ENCODE measurements at places on chromosomes 7 and 10.
A peak's percentile ranks its signal among the peaks of the same experiment; 100 is the strongest.

DNA sequence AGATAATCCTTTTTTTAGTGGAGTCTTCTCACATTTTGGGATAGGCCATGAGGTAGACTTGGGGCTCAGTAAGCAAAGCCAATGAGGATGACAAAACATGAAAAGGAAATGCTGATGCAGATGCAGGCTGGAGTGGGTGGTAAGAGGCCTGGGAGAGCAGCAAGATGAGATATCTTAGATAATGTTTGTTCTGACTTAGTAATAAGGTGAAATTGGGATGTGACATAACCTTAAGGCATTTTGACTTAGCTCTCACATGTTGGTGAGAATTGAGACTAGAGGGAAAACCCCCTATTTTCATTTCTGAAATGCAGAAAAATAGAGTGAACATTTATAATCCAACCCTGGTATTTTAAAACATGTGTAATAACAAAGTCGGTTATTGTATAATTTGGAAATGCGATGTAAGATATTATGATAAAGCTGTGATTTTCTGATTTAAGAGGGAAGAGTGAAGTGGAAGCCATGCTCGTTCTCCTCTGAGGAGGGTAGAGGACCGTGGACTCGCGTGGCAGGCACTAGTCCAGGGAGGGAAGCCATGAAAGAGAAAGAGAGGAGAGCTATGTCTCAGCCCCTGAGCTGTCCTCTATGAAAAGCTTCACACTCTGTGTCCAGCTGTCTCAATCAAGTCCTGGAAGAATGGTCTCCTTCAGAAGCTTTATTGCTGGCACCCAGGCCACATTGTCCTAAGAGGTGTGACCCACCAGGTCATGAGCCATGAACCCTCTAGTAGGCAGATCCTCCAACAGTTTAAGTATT, 57.3 kb downstream of the ST7 start:
- DNase-seq = no peak

GRCh38 chr7:35565927-35566326, 129.0 kb downstream of the HERPUD2 start:
- no peak for DNase-seq

DNA sequence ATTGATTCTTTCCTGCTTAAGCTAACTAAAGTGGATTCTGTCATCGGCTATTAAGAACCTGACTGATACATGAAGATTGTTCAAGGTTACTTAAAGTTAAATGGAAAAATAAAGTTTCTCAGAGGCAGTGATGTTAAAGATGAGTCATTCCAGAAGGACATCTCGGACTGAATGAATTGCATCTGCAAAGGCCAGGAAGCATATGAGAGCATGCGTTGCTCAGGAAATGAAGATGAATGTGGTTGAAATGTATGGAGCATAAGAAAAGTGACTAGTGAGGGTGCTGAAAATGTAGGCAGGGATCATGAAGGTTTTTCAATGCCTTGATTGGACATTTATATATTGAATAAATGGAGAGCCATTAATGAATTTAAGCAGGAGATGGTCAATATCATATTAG, 133.9 kb upstream of the GHITM start:
- DNase-seq = no peak

DNA sequence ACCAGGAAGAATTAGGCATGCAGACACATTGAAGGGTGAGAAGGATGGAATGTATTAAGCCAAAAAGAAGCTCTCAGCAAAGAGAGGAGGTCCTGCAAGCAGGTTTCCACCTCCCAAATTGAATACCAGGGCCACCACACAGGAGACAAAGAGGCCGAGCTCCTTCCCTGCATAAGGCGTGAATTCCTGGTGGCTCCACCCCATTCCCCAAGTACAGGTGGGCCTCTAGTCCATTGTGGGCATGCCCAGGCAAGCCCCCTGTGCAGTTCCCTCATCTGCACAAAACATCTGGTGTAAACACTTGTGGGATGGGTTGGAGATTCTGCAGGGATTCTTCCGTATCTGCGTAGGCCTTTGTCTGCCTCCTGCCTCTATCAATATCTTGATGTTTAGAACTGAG, 817.5 kb downstream of the NRG3 start:
- DNase-seq = no peak

DNA sequence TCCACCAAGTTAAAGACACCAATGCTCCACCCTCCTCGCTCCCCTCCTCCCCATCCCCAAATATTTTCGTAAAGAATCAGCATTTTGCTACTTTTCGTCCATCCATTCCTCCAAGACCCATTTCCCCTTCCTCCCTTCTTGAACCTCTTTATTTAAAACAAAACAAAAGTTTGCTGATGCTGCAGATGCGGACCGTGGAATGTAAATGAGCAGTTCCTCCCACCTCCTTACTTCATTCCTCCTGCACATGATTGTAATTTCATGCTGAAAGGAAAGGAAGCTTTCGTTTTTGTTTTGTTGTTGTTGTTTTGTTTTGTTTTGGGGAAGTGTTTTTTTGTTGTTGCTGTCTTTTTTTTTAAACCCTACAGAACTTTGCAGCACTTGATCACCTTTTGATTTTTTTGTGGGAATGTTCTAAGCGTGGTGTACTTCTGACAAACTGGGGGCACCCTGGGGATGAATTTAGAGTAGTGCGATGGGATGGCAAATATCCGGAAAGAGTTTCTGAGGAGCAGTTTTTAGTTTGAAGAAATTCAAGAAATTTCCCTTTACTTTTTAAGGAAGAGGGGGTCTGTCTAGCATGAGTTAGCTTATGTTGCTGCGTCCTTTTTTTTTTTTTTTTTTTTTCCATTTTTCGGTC, 177.3 kb downstream of the TCF7L2 start:
- no peak for DNase-seq

DNA sequence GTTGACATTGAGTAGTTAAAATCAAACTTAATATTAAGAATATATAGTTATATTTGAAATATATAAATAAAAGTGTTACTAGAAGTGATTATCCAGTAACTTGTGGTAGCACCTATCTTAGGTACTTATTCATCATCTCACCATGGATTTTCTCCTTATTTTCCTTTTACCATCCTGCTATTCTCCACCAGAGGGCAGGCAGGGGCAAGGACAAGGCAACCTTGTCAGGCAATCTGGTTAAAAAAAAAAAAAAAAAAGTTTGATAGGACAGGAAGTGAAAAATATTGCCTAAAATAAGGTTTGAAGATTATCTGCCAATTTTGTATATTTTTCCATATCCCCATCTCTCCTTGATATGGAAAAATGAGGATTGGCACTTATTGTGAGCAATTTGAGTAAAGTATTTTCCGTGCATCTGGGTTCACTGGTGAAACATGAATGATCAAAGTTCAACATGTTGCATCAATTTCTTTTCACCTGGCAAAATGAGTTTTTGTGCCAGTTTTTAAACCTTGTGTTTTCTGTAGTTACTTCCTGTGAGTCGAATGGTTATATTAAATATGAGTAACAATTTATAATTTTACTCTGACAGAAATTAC, 256.7 kb downstream of the AGMO start:
- DNase-seq = peak; percentile 5

GRCh38 chr10:101120884-101121653, 10.0 kb upstream of the TLX1 start:
- DNase-seq = no peak

DNA sequence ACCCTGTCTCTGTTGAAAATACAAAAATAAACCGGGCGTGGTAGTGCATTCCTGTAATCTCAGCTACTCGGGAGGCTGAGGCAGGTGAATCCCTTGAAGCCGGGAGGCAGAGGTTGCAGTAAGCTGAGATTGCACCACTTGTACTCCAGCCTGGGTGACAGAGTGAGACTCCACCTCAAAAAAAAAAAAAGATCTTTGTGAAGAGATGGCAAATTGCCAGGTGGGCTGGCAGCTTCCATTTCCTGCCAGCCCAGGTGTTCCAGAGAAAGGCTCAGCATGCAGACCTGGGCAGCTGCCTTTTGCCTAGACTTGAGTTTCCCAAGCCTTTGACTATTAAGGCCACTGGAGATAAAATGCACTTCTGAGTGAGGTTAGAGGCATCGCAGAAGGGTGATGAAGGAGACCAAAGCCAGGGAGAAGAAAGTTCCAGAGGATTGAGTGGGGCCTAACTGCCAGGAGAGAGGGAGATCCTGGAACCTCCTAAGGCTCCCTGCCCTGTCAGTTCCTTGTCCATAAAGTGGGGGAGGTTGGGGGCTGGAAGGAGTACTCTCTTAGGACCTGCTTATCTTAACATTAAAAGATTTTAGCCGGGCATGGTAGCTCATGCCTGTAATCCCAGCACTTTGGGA, 10.0 kb upstream of the DDIT4 start:
- no peak for DNase-seq

DNA sequence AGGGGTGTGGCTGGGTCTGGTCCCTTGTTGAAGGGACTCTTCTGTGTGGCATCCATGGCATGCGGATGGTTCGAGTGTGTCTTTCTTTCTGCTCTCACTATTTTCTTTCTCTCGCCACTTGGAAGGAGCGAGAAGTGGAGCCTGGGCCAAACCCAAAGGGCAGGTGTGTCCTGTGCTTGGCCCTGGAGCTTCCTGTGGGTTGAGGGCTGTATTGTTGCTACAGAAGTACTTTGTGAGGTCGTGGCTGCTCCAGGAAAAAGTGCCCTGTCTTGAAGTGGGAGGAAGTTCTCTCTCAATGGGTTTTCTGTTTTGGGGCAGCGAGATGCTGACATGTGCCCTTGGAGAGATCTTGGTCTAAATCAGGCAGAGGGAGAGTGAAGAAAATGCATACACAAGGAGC, 72.0 kb downstream of the DOCK1 start:
- DNase-seq = no peak

- no peak for DNase-seq
These were observed 21.2 kb downstream of the YAE1 start for GRCh38 chr7:39587393-39587792.

- no peak for DNase-seq
These were observed 194.8 kb upstream of the ZNF32 start for GRCh38 chr10:43843321-43844101.

GRCh38 chr10:91643700-91644099, 10.8 kb upstream of the PPP1R3C start:
- no peak for DNase-seq

- no peak for DNase-seq
These were observed 63.0 kb downstream of the RGS10 start for GRCh38 chr10:119479532-119479931.

GRCh38 chr7:70923181-70923845, 208.6 kb upstream of the GALNT17 start:
- no peak for DNase-seq

DNA sequence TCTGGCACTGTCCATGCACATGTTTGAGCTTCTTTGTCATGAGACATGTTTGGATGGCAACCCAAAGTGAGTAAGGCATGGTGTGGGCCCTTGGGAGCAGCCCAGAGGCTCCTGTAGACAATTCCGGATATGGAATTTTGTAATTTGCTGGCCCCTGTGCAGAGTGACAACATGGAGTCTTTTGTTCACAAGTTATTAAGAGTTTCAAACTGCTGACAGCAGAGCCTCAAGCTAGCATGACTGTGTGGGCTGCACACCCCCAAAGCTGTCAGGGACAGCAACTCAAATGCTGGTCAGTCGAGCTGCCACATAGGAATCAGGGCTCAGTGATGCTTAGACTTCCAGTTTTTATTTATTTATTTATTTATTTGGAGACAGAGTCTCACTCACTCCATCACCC, 7.0 kb upstream of the MYL7 start:
- DNase-seq = no peak

DNA sequence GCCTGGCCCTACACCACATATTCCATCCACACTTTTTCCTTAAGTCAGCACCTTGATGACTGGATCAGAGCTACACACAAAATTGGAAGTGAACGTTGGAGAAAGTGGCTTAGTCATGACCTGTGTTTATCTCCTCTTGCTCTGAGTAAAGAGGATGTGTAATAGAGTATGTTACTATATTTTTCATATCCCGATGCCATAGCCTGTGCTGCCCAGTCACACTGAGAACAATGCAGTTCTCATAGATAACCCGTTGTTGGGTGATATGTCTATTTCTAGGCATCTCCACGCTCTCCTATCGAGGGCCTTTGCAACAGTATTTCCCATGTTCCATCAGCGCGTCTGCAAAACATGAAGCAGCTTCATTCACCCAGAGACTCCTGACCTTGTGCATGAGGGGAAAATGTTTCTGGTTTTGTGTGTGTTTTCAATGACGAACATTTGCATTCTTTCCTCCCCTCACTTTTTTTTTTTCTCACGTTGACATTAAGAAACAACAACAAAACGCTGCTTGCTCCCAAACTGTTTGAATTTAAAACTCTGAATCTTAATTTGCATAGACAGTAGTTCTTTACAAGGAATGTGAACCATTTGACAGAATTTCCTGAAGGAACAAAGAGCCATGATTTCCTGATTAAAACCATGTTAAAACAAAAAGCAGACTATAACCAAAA, 43.4 kb downstream of the GRK5 start:
- DNase-seq = no peak

- DNase-seq = no peak
These were observed 126.3 kb upstream of the NANOS1 start for GRCh38 chr10:118903251-118903650.

GRCh38 chr10:132808383-132809231, 22.7 kb upstream of the NKX6-2 start:
- no peak for DNase-seq

DNA sequence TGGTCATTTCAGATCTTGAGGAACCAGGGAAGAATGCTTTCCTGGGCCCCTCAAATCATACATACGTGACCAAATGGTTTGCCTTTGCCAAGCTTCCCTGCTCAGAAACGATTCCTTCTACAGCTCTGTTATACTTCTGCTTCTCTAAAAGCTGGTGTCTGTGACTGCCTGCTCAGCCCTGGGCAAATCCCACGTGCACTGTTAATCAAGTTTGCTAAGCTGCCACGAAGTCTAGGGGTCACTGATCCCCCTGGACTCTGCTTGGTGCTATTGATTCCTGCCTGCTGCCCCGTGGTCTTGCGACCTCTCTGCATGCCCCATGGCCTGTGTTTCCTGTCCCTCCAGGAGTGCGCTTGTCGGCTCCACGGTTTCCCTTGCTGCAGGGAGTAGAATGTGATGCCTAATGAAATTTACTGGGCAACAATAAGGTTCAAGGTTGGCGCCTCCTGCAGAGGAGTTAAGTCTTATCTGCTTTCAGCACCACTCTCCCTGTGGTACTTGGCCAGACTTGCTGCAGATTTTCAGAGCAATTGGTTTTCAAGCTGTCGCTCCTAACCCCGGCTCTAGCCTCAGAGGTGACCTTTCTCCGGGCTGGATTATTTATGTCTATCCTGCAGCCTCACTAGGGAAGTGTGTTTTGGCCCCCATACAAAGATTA, 201.6 kb upstream of the FZD8 start:
- DNase-seq = no peak

GRCh38 chr10:12993595-12993994, 7.9 kb downstream of the CCDC3 start:
- DNase-seq = no peak

- no peak for DNase-seq
These were observed 40.9 kb downstream of the ELFN1 start for GRCh38 chr7:1710936-1711335.

GRCh38 chr7:76267107-76267893, 35.2 kb upstream of the HSPB1 start:
- no peak for DNase-seq

DNA sequence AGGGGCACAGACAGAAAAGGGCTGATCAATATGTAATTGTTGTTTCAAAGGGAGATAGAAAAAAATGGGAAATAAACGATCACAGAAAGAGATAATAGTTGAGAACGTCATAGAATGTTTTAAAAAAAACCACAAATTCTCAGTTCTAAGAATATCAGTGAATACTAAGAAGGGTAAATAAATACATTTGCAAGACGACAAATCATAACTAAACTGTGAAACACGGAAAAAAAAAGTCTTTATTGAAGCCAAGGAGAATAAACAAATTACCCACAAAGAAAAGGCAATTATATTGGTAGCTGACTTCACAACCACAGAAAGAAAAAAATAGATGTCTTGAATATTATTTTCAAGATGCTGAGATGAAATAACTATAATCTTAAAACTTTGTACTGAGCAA, 305.2 kb upstream of the STEAP1 start:
- DNase-seq = no peak

GRCh38 chr10:92290076-92290836, 622 bp downstream of the CPEB3 start:
- peak; percentile 23 for DNase-seq

Measured in right renal pelvis (tissue), 4 donors.